ENCODE measurements at places on chromosomes 3 and 15. TPM values are rescaled to one million over a fixed set of nuclear protein-coding genes. Genes with fewer than 3 reads are reported as not detected.

Gene ATP13A5
- not detected for total RNA-seq

Gene FSTL1
- 489 TPM for total RNA-seq

Gene ZNF502
- total RNA-seq, result 2.6 TPM

Gene RHOV
- 0.23 TPM for total RNA-seq

Gene IL17RB
- total RNA-seq, result not detected

Gene CLRN1
- not detected for total RNA-seq

Gene CFAP161
- total RNA-seq, result 1.0 TPM

Gene HOMER2
- 15.5 TPM for total RNA-seq

Gene DZIP1L
- 3.5 TPM for total RNA-seq

Data from glomerular endothelial cell (primary cell).